ENCODE measurements at places on chromosomes 2 and 18.

GRCh38 chr2:41728788-41729338, 319.0 kb upstream of the PKDCC start:
- no peak for DNase-seq

DNA sequence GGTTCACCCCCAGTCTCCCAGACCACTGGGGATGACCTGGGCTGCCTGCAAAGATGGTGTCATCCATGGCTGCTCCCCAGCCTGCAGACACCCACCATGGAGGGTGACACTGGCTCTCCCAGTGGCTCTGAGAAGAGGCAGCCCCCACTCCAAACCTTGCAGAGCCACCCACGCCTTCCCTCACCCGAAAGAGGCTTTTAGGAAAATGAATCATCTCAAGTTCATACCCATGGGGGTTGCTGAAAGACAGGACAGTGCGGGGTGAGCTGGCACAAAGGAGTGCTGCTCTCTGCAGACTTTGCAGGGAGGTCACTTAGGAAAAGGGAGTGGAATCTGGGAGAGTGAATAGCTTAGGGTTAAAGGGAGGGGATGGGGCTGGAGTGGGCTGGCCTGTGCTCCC, 36.4 kb downstream of the MPHOSPH10 start:
- DNase-seq = no peak

GRCh38 chr2:118622913-118623312, 224.5 kb downstream of the EN1 start:
- DNase-seq = no peak

DNA sequence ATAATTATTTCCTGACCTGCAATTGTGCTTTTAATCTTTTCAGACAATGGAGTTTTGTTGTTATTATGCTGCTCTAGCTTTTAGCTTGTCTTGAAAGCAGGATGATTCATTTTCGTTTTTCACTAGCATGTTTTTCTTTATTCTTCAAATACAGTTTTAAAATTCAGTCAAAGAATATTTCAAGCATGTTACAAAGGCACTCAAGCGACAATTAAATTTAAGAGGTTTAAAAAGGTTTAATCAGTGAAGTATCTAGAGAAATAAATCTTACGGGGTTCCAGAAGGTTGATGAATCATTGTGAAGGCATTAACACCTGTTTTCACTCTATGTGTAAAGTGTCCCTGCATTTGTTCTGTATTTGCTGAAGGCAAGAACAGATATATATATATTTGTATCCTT, 390.7 kb upstream of the TMEFF2 start:
- DNase-seq = no peak

DNA sequence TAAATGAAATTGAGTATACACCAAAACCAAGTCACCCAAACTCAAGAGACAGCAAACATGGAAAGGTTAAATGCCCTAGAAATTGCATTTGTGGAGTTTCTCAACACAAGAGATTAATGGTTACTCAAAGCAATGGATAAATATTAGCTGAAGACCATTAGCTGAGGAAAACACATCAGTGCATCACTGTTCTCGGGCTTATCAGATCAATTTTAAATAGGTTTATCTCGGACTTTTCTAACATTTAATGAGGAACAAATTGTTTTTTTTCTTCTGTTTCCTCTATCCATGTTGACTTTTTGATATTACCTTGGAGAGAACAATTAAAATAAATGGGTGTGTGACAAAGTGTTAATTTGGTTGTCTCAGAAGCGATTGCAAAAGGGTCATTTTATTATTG, 105.4 kb upstream of the PIK3C3 start:
- DNase-seq = peak; percentile 76

DNA sequence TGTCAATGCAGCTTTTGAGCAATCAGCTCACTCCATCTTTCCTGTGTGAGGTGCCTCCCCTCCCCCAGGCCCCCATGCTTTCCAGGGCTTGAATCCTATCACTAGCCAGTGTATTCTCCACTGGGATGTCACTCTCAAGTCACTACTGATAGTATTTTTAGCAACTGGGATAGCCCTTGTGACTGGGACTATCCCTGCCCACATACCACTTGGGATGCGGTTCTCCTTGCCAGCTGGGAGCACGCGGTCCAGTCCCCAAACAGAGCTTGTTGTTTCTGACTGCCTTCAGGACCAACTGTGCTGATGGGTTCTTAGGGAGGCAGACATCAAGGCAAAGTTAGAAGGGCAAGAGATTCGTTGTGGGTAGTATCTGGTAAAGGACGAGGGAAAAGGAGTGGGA, 134.9 kb downstream of the FAM161A start:
- no peak for DNase-seq

DNA sequence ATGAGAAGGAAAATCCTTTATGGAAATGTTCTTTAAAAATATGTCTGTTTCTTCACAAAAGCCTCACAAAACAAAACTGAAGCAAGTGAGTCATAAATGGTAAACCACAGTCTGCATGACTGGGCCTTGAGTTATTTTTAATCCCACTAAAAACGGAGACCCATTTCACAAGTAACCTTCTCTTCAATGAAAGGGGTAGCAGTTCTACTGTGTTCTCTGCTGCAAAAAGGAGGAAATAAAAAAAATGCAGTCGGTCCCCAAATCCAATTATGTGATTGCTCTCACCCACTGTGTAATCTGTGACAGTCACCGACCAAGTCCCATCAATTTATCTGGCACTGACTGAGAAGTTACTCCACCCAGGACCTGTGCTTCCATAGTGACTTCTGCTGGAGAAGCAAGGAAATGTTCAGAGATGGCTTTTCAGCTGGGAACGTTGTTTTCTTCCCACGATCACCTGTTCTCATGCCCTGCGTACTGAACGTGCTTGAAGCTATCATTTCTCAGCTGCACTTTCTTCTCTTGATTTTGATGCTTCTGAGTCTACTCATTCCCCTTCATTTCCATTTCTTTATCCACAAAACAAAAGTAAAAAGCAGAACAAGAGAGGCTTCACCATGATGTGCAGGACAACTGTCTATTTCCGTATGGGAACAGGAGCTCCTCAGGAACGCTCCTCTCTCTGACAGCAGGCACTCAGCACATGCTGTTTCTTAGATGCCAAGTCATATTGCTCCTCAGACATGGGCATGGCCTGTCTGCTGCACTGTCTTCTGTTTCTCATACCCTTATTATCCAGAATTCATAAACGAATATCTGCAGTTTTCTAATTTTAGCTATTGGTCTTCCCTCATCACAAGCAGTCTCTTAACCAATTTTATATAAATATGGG, 80.0 kb upstream of the TMEM200C start:
- DNase-seq = no peak

- no peak for DNase-seq
Observed at GRCh38 chr2:78701546-78701945, 324.0 kb upstream of the REG3G start.

- no peak for DNase-seq
Observed at GRCh38 chr2:19643117-19643518, 258.7 kb downstream of the TTC32 start.

DNA sequence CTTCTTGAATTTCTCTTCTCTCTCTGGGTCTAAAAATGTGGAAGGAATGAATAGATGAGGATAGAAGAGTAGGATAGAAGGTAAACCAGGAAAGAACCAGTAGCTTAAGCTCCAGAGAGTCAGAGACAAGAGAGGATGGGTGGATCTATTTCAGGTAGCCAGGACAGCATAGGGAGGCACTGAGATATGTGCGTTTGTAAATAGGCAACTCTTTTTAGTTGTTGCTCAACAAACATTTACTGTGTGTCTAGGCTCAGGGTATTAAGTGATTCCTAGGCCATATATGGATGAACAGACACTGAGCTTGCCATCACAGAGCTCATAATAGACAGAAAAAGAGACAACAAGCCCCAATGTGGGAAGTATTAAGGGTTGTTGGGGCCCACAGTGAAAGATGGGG, 160.5 kb downstream of the NAPG start:
- no peak for DNase-seq

GRCh38 chr2:135581282-135581681, 50.0 kb downstream of the R3HDM1 start:
- no peak for DNase-seq

DNA sequence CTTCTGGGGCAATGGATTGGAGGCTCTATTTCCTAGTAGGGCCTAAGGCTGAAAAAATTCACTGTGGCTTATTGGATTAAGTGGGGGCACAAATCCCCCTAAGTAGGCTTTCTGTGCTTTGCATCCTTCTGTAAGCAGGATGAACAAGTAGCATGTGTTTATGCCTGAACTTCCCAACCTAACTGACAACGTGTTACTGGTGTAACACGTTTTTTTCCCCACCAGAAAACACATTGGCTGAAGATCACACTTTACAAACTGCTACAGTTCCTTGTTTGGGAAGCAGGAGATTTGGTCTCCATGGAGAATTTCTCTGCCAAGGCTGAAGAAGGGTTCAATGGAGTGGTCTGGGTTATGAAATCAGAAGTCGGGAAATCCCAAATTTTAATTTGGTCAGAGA, 7.2 kb upstream of the ITGA6 start:
- no peak for DNase-seq

DNA sequence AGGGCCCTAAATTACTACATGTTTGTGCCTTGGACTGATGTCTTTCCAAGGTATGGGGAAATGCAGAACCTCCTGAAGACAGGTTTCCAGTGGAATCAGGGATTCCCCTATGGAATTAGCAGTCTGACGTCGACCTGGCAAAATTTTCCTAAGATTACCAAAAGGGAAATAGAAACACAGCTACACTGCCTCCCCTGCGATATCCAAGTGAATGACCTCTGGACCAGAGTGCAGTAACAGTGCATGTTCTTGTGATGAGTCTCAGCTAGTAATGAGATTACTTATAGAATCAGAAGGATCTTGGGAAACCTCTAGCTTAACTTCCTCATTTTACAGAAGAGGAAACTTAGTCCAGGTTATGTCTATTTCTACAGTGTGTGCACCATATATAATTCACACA, 21.3 kb upstream of the CHST9 start:
- DNase-seq = no peak

DNA sequence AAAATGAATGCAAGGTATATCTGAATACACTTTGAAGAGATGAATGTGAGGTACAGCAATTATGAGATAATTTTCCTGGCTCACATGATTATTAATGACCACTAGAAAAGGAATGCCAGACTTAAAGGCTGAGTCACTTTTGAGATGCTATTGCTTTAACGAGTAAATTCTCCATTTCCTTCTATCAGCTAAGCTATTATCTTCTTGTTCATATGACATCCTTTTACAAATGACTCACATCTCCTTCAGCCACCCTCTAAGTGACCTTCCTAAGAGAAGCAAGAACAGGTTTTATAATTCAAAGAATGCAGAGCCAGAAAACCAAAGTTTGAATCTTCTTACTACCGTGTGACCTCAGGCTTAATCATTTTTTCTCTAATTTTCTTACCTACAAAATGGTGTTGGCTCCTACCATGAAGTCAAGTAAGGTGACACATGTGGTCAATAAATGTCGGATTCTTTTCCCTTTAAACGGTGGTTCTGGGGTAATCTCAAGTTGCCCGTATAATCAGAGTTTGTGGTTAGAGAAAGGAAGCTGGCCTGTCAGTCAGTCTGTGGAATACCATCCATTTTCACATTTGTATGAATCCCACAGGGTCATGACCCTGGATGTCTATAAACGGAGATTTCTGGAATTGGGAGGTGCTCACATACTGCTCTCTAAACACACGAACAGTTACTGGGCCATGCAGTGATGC, 184.0 kb upstream of the PID1 start:
- no peak for DNase-seq

DNA sequence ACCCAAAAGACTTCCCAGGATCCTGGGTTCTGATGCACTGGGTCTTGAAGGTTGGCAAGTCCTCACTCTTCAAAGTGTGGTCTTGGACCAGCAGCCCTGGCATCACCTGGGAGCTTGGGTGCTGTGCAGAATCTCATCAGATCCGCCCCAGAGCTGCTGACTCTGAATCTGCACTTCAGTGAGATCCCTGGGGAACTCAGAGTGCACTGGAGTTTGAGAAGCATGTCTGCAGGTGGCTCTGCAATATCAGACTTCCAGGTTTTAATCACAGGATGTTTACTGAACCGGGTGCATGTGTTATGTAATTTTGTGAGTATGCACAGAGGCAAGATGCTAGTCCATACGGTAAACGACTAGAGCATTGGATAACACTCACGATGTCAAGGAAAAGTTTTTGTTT, 58.0 kb upstream of the BOD1L2 start:
- peak; percentile 43 for DNase-seq

- DNase-seq = no peak
Observed at GRCh38 chr2:132560562-132560961, 109.4 kb downstream of the LYPD1 start.

DNA sequence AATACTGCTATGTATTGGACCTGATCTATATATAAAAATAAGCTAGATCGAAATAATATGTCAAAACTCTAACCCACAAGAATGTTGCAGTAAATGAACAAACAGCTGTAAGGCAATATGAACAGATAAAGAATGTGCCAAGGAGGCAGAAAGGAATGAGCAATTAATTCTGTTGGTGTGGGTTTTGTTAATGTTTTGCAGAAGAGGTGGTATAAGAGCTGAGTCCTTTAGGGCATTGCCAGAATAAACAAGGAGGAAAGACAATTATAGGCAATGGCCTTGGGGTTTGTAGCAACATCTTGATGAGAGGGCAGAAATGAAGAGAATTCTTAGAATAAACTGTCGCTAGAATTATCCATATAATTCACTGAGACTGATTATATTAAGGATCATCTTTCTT, 240.9 kb upstream of the GULP1 start:
- DNase-seq = no peak

DNA sequence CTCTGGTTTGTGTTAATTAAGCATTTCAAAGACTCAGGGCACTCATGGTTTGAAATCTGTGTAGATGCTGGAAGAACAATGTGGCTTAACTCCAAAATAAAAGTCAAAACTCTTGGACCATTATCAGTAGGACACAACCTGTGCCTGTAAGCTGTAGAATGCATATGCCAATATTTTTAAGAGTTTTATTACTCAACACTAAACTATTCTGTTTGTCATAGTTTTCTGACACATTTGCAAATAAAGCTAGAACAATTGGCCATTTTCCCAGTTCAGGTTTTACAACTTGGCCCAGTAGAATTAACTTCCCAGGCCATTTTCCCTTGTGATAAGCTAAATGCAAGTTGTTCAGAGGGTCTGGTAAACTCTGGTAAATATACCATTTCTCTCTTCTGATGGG, 713.1 kb downstream of the CBLN2 start:
- no peak for DNase-seq

GRCh38 chr2:106119074-106119473, 75.0 kb downstream of the UXS1 start:
- no peak for DNase-seq

DNA sequence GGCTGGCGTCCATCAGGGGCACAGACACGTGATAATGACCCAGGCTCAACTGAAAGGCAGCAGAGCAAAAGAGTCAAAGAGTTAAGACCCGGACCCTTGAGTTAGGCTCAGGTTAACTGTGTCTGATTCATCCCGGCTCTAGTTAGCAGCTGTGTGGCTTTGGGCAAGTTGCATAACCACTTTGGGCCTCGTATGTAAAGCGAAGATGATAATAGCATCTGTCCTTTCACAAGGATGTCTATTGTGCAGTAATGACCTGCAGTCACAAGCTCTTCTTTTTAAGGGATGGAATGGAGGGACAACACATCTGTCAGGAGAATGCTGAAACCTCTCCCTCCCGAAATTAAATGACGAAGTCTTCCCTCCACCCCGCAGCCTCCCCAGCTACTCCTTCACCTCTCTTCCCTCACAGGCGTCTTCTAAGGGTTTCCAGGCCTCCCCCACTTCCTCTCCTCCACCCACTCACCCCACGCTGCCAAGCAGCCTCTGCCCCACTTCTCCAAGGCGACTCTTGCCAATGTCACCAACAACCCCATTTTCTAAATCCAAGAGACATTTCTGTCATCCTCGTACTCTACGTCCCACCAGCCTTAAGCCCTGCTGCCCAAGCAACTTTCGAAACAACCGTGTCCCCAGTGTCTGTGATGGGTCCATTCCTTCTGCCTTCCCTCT, 135.1 kb upstream of the ID2 start:
- DNase-seq = no peak
